Kasumi-1 (cell line): ENCODE measurements at places on chromosomes 4 and X.
A peak's percentile ranks its signal among the peaks of the same experiment; 100 is the strongest.

DNA sequence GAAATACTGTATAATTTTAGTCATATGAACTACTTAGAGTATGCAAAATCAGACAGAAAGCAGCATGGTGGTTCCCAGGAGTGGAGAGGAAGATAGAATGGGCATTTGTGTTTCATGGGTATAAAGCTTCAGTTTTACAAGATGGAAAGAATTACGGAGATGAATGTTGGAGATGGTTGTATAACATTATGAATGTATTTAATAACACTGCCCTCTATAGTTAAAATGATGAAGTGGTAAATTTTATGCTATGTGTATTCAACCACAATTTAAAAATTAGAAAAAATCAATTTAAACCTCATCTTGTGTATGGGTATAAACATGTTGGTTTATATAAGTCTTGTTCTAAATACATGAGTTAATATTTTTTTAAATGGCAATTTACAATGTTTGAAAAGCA is 521.1 kb downstream of the FSTL5 start:
- peak; percentile 16 for DNase-seq

- peak; percentile 5 for DNase-seq
These were observed 4.7 kb upstream of the FAM241A start for GRCh38 chr4:112140536-112140935.

- no peak for DNase-seq
These were observed 96.4 kb upstream of the MED14 start for GRCh38 chrX:40831750-40832149.

- DNase-seq = no peak
These were observed 30.3 kb upstream of the BRS3 start for GRCh38 chrX:136457303-136457917.

GRCh38 chrX:134365904-134366303 is 94.1 kb upstream of the HPRT1 start:
- no peak for DNase-seq
